ENCODE measurements at places on chromosomes 11 and 22.

DNA sequence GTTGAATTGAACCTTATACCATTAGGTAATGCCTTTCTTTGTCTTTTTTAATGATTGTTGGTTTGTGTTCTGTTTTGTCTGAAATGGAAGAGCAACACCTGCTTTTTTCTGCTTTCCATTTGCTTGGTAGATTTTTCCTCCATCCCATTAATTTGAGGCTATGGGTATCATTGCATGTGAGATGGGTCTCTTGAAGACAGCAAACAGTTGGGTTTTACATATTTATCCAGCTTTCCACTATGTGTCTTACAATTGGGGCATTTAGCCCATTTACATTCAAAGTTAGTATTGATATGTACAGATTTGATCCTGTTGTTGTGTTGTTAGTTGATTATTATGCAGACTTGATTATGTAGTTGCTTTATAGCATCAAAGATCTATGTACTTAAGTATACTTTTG lies 21.1 kb upstream of the RAB38 start:
- DNase-seq: no peak

GRCh38 chr11:44524346-44524745 lies 41.1 kb upstream of the CD82 start:
- DNase-seq: no peak

DNA sequence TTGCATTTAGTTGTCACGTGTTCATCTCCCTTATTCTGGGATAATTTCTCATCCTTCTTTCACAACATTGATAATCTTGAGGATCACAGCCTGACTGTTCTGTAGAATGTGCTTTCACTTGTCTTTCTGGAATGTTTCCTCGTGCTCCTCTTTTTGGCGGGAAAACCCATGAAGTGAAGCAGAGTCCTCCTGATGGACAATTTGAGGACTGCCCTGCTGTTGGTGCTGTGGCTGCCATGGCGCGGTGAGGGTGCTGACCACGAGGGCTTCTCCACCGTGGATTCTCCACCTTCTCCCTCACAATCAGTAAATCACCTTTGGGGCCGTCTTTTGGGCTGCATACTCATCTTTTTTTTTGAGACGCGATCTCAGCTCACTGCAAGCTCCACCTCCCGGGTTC lies 946.9 kb downstream of the BRD1 start:
- DNase-seq: no peak

DNA sequence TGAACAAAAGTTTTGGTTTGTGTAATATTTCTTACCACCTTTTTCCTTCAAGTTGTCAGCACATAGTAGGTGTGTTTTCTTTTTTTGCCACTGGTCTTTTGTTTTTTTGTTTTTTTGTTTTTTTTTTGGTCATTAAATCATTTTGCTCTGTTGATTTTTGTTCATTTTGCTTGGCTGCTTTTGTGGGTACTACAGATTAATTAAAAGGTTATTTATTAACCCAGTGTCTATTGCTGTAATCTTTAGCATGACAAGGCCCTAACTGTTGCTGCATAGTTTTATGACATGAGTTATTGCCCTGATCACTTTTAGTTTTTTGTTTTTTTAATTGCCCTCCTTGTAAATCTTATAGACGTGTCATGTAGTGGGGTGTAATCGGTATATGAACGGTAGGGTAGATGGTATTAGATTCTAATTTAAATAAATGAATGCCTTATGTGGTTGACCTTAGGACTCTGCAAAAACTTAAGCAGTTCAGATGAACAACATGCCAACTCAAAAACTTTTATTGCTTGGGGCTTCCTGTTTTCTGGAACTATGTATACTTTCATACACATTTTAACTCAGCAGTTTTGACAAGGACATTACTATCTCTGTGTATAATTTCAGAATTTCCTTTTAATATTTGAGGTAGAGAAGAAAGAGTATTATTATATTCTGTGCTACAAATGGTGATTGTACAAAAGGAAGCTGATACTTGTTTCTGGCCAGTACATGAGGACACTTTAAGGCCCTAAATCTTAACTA lies 7.9 kb downstream of the EWSR1 start:
- DNase-seq: no peak

- DNase-seq: no peak
Measured at GRCh38 chr11:93984936-93985335, 36.2 kb upstream of the HEPHL1 start.

DNA sequence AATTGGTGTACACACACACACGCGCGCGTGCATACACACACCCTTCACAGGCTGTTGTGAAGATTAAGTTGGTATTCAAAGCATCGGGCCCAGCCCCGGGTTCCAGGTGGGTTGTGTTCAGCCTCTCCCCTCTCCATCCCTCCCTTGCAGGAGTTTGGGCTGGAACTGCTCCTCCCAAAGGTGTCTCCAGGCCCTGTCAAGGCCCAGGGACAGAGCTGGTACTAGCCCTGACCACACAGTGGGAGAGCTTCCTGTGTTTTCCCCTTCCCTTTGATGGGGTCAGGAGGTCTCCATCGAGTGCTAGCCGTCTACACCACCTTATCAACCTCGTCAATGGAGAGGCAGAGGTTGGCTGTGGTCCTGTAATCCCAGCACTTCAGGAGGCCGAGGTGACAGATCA lies 36.5 kb upstream of the CSNK1E start:
- DNase-seq: no peak

- DNase-seq: peak; percentile 34
Measured at GRCh38 chr22:33920197-33920540, at the start of gene LARGE1. Gene LARGE1, minus strand, starts transcription at chr22:33920476.

- no peak for DNase-seq
Measured at GRCh38 chr11:10941414-10941813, 83.6 kb upstream of the ZBED5 start.

DNA sequence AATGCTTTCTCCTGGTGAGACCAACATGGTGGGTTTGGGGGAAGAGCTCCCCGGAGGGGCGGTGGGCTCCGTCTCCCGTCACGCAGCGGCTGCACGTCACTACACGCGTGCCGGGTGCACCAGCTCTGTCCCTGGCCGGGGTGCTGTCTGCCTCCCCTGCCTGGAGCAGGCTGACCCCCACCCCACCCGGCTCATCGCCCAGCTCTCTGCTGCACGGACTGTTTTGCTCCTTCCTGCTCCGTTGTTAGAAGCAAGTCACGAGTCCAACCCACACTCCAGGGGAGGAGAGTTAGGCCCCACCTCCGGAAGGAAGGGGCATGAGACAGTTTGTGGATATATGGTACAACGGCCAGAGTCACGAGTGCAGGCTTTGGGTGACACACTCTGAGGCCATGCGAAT lies 364.9 kb downstream of the BRD1 start:
- no peak for DNase-seq

DNA sequence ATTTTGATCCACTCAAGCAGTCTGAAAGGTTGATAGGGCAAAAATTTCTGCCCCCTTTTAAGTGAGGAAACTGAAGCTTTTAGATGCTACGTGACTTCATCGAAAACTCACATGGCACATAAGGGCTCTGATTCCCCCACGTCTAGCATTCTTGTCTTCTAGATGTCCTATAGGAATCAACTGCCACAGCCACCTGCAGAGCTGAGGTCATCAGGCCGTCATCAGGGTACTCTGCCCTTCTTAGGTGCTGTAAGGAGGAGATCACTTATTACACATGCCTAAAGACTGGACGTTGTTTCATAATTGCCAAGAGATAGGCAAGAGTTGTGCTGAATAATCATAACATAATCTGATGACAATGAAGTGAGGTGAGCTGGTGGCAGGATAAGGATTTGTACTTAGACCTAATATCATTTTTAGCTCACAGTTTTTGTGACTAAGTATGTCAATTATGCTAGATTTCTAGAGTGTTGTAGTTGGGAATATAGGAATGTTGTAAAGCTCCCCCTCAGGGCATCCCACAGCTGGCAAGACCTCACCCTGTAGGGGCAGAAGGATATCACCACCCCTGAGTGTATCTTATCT lies 349.4 kb downstream of the METTL15 start:
- no peak for DNase-seq

DNA sequence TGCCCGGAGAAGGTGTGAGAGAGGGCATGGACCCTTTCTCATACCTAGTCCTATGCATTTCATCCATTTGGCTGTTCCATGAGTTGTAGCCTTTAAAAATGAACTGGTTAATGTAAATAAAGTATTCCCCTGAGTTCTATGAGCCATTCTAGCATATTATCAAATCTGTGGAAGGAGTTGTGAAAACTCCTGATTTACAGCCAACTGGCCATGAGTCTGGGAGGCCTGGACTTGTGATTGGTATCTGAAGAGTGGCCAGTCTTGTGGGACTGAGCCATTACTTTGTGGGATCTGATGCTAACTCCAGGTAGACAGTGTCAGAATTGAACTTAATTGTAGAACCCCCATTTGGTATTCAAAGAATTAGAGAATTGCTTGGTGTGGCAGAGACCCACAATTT lies 48.4 kb downstream of the FAM118A start:
- no peak for DNase-seq

GRCh38 chr11:122785031-122785541 lies 53.2 kb upstream of the CRTAM start:
- DNase-seq: no peak

DNA sequence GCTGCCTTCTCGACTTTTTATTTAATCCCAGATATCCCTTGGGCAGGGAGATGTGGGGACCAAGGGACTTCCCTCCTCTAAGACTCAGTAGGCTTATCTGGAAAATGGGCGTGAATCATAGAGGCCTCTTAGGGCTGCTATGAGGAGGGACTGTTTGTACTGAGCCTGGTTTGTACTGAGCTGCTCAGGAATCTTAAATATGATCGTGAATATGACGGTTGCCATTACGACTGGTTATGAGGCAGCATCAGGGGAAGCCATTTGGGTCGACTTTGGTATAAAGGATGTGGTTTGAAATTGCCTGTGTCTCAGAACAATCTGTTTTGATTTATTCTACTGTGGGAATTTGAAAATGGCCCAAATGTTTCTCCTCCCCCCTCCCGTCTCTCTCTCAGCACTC lies 20.6 kb downstream of the TSPAN18 start:
- no peak for DNase-seq

- no peak for DNase-seq
Measured at GRCh38 chr11:113351480-113351879, 36.1 kb upstream of the ANKK1 start.

- no peak for DNase-seq
Measured at GRCh38 chr11:47611348-47611794, 17.2 kb upstream of the C1QTNF4 start.

GRCh38 chr22:39617970-39618757 lies 47.6 kb downstream of the CACNA1I start:
- DNase-seq: no peak

- DNase-seq: no peak
Measured at GRCh38 chr11:4607096-4607495, 935 bp downstream of the TRIM68 start.

DNA sequence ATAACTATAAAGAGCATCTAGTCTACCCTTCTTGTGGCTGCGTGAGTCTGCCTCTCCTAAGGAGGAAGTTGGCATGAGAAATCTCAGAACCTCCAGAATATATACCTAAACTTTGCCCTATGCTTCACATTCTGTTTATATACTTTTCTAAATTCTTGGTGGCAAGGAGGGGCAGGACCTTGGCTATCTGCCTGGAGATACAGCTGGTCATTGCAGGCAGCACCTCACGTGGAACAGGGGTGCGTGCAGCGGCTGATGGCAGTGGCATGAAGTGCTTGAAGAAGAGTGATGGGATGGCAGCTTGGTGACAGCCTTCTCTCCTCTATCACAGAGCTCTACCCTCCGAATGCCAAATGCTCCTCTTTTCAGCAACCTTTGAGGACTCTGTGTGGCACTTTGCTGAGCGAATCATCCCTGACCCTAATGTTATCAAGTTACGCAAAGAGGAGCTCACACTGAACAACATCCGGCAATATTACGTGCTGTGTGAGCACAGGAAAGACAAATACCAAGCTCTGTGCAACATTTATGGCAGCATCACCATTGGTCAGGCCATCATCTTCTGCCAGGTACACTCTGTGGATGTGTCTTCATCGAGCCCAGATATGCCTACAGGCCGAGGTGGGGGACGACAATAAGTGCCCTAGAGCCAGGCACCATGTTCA lies 12.5 kb downstream of the DDX25 start:
- no peak for DNase-seq

- no peak for DNase-seq
Measured at GRCh38 chr22:30565341-30565740, 9.1 kb downstream of the GAL3ST1 start.

DNA sequence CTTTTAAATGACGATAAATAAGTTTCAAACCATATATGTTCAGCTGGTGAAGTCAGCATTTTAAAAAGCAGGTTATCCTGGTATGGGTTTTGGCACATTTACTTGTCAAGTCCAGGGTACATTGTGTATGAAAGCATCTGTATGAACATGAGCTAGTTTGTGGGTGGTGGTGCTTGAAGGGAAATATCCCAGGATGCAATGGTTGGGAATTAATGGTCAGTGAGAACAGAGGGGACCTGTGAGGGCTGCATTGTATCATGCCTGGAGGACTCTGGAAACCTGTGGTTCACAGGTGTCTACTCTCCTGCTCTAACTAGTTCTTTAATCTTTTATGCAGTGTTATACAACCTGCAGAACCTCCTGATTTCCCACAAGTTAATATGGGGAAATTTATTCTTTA lies 5.8 kb downstream of the DEPDC7 start:
- no peak for DNase-seq

DNA sequence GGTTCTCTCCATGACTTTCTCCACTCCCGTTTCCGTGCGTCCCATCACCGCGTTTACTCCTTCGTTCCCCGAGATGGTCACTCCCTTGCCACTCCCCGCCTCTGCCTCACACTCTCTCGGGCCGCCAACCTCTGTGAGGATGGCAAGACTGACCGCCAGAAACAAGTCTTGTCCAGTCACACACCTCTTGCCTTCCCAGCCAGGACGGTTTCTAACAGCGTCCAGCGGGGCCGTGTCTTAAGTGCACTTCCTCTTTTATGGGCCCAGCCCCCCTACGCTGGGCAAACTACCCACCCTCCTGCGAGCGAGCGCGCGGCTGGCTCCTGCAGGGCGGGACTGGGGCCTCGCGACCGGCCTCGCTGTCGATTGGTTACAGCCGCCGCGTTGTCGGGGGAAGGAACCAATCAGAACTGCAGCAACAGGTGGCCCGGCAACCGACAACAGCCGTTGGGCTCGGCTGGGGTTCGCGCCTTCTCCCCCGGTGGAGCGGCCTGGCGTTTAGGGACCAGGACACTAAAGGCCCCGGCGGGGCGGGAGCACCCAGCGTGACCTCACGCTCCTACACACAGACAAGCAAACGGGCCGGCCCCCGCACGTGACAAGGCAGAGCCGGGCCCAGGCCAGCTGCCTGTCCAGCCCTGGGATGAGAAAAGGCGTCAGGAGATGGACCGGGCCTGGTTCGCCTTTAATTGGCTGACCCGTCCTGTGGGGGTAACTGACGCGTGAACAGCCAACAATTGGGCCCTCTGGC lies 522 bp upstream of the UCP2 start:
- peak; percentile 83 for DNase-seq

- no peak for DNase-seq
Measured at GRCh38 chr11:68338051-68338780, 25.8 kb downstream of the LRP5 start.

Data from neural crest cell (in vitro differentiated cells).